ENCODE measurements at places on chromosomes 7 and 10.

DNA sequence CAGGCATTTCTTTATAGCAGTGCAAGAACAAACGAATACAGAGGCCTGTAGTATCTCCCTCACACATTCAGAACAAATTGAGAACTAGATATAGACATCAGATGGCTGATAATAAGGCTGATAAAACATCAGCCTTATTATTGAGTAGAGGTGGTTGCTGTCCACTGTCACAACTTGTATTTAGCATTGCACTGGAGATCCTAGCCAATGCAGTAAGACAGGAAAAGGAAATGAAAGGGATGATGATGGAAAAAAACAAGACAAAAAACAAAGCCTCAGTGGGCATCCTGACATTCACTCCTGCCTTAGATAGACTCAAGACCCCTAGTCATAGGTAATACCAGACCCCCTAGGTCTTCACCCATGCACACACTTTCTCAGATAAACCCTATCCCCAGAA, 4.7 kb upstream of the RABGEF1 start:
- DNase-seq: no peak

- DNase-seq: peak; percentile 84
Measured at GRCh38 chr7:69269806-69270205, 328.5 kb upstream of the AUTS2 start.

DNA sequence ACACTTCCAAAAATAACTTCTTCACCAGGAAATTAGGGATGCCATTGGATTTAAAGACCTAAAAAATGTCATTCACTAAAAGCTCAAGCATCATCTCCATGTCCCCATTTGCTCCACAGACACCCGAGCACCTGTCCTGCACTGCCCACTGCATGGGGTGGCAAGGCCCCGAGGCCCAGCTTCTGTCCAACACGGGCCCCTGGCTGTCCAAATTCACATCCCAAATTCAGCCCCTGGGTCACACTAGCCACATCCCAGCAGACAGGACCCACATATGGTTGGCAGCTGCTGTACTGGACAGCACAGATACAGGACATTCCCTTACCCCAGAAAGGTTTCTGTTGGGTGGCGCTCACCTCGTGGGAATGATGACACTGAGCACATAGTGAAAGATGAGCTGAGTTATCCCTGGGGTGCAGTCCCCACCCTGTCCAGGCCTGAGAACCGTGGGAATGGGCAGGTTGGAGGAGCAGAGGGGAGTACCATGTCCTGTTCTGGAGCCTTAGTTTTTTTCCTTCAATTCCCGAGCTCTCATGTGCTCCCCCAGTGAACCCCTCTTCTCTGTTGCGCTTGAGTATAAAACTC, 55.3 kb downstream of the CSGALNACT2 start:
- no peak for DNase-seq

- DNase-seq: no peak
Measured at GRCh38 chr7:92025260-92025659, 84.6 kb downstream of the AKAP9 start.

GRCh38 chr7:99365318-99366141, 9.0 kb upstream of the ARPC1B start:
- DNase-seq: no peak

DNA sequence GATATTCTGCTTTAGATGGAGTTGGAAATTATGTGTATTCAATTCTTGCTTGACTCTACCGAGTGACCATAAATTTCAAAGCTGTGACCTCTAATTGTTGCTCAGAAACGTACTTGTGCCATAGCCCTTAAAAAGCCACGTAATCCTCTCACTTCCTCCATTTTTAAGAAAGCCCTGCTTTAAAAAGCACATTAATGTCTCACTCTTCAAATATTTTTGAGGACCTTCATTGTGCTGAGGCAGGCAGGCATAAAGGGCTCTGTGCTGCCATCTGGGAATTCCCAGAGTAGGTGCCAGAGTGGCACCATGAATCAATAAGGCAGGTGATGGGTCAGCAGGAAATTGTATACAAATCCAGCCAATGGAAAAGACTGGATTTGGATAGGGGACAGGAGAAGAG, 97.7 kb upstream of the FAM204A start:
- DNase-seq: no peak

Data from NCI-H460 (cell line).